ENCODE measurements at places on chromosomes 5 and 9.

- DNase-seq: no peak
Observed at GRCh38 chr9:91991721-91992341, 41.8 kb upstream of the ROR2 start.

DNA sequence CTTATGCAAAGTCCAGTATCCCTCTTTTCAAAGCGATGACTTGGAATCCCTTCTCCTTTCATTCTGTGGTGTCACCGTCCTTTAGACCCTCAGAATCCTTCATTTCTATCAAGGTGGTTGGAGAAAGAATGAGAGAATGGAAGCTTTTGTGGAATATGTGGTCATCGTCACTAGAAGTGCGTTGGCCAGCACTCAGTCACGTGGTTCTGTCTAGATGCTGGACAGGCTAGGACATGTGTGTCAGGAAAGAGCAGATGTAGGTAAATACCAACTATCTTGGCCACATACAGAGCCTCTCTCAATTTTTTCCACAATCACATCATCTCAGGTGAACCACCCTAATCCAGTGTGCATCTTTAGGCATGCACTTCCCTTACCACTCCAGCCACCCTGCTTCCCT is 206.0 kb downstream of the ARRDC3 start:
- DNase-seq: no peak

DNA sequence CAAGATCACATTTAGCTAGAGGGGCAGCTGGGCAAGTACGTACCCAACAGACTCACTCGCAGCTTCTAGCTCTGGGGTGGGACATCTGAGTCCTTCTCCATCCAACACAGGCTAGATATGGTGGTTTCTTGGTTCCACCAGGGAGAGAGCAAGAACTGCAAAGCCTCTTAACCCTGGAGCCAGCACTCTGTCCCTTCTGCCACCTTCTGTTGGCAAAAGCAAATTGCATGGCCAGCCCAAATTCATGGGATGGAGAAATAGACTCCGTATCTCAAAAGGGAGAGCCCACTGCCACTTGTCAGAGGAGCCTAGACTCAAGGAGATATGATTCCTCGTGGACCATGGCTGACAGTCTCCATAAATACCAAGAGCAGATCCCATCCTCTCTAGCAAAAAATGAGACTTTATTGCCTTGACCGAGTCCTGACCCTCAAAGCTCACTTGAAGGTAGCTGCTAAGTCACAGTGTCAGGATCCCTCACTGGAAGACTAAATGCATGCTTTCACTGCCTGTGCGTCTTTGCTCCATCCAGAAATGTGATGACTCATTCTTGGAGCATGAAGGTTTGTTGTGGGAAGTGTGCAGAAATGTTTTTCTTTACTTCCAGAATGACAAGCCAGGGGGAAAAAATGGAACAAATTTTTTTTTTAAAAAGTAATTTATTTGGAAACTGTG is 28.8 kb upstream of the ROR2 start:
- DNase-seq: no peak

DNA sequence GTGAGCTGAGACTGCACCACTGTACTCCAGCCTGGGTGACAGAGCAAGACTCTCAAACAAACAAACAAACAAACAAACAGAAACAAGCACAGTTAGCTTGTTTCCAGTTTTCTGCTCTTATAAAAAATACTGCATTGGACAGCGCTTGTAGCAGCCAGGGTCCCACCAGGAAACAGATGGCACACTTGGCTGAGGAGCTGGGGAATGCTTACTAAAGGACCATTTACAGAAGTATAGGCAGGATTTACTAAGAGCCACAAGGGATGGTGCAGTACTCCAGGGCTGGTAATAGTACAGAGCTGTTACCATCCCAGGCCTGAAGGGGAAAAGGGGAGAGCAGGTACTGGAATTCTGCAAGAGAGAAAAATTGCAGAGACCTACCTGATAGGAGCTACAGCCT is 5.2 kb upstream of the ANKS6 start:
- no peak for DNase-seq

DNA sequence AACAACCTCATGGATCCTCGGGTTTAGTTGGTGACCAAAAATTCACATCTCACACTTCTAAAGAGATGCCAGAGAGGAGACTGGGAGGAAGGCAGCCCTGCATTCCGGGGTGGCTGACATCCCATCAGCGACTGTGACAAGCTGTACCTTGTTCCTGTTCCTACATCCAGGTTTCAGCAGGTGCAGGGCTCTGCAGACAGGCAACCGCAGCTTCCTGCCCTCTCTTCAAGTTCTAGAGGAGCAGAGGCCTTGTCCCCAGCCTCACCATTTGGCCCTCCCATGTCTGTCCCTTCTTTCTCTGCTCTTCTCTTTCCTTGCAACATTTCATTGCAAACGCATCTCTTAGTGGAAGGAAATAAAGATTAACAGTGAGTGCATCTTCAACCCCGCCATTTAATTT is 454.6 kb downstream of the IRX1 start:
- DNase-seq: no peak

DNA sequence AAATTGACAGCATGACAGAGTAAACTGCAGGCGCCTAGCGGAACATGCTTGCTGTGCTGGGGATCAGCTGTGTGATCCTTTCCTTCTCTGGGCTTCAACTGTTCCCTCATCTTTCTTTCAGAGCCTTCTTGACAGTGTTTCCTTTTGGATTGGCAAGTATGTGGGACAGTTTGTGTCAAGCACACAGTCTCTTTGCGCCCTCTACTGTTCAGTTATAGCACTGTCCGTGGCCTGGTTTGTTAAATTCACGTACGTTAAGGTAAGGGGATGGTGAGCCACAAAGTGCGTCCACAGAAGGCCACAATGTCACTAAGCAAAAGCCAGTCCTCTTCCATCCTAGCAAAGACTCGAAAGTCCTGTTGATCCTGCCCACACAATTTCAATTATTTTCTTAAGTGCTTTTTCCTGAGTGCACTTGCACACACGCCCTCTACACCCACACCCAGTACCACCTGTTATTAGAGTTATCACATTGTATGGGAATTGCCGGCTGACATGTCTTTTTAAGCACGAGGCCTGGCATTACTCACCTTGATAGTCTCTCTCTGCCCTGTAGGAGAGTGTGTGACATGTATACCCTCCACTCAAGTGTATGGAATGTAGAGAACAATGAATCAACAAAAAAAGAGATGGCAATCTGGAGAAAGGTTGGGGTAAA is 22.5 kb upstream of the PTPN3 start:
- no peak for DNase-seq

GRCh38 chr5:63812693-63813092 is 149.6 kb downstream of the HTR1A start:
- no peak for DNase-seq

GRCh38 chr9:96014078-96014477 is 138.6 kb downstream of the ERCC6L2 start:
- no peak for DNase-seq

GRCh38 chr5:38731461-38731860 is 114.4 kb upstream of the OSMR start:
- DNase-seq: no peak

DNA sequence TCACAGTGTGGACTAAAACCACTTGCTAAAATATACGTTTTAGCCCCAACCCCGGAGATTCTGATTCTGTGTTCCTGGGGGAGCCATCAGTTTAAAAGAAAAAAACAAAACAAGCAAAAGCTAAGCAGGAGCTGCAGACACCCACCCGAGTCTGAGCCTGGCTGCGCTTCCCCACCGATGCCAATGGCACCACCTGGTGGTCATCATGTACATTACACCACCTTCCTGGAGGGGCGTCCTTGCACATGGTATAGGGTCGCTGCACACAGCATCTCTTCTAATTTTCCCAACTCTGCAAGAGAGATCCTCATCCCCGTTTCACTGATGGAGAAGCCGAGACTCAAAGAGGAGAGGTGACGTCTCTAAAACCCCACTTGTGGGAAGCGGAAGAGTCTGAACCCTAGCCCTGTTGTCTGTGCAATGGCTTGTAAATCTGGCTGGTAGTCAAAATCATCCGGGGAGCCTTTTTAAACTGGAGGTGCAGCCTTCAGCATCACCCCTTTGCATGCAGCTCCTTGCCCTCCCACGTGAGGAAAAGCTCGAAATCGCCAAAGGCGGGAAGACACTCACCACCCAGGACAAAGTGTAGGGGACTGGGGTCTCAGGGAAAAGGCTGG is 23.1 kb upstream of the CNOT6 start:
- no peak for DNase-seq

DNA sequence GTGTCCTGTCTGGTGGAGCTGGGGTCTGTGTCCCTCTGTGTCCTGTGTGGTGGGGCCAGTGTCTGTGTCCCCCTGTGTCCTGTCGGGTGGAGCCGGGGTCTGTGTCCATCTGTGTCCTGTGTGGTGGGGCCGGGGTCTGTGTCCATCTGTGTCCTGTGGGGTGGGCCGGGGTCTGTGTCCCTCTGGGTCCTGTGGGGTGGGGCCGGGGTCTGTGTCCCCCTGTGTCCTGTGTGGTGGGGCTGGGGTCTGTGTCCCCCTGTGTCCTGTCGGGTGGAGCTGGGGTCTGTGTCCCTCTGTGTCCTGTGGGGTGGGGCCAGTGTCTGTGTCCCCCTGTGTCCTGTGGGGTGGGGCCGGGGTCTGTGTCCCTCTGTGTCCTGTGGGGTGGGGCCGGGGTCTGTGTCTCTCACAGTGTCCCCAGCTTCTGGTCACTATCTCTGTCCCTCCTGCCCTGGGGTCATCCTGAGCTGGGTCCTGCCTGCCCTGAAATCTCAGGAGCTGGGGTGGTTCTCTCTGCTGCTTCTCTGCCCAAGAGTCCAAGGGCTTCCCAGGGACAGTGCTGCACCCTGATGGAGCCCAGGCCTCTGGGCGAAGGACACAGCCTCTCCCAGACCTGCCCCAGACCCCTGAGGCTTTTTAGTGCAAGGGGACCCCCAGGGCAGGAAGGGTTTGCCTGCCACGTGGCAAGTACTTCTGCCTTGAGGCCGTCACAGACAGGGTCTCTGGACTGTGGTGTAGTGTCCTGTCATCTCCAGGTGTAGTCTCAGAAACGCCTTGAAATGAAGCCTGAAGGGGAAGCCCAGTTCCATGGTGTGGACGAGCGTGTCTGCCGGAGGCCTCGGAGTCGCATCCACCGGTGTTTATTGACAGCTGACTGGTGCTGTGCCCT is 131.3 kb downstream of the RXRA start:
- no peak for DNase-seq

DNA sequence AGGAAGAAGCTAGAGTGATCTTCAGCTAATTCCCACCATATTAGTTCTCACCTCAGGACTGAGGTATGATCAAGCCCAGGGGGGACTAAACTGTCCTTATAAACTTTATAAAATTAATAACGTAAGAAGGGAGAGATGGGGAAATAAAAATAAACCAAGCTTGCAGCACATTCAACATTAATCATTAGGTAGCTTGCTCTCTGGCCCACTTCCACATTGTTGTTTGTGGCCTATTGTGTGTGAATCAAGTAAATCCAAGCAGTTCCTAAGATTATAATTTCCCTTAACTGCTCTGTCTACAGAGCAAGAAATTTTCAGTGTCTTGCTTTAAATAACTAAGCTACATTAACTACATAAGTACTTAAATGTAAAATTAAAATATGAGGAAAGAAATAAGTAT is 131.3 kb upstream of the ABCA1 start:
- no peak for DNase-seq

DNA sequence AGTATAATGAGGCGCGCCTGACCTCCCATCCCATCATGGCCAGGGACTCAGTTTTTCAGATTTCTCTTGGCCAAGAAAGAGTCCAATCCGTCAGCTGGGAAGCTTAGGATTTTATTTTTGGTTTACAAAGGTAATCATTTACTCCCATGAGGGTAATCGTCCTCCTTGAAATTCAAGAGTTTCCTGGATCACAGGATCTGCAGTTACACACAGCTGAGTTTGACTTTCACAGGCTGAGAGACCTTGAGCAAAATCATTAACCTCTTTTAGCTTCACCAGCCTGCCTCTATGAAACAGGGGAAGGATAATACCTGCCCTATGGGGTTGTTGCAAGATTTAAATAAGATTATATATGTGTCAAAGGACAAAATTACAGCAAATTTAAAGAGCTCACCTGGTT is 15.4 kb upstream of the AK3 start:
- no peak for DNase-seq

DNA sequence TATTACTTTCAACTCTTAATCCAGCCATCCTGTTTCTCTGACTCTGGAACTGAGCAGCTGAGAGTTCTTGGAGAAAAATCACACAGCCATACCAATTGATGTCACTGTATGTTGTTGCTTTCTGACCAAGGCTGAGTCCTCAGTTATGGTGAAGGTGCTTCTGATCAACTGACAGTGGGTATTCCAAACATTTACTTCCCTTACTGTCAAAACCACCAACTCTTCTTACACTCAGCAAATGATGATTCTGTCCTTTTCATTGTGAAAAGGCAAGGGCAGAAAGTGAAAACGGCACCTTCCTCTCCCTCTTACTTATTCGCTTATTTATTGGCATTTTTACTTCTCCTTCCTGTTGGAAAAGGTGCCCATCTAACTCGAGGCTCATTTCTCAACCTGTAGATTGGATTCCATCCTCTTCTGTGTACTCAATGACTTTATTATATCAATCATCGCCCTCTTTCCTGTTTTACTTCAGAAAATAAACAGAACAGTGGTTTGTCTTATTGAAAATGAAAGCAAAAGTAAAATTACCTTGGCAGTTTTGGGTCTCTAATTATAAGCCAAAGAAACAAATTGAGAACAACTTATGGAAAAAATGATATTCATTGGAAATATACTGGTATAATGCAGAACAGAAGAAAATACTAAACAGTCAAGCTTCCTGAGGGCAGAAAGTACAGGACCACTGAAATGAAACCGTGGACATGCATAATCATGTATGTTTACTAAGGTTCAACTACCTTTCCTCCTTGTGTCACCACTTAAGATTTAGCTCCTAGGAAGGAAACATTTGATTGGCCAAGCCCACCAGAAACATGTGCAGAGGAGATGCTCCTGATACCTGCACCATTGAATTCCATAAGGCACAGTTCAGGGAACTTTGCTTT is 104.5 kb upstream of the CHD1 start:
- no peak for DNase-seq

Data from T-helper 1 cell (primary cell).